Activated naive CD4-positive, alpha-beta T cell treated with anti-CD3 and anti-CD28 coated beads, Interleukin-2, amount 10 ng/mL, durations not matched to agents 7 days and 5 days (primary cell): ENCODE measurements at places on chromosomes 5 and 9.

GRCh38 chr9:129810788-129811187, 7.8 kb downstream of the TOR1B start:
- no peak overlapping the region for H3K4me3 ChIP-seq
- no peak for DNase-seq
- H3K27ac ChIP-seq, result no peak overlapping the region
- H3K4me1 ChIP-seq, result peaks cover 17% of the 10 kb centered on the region

DNA sequence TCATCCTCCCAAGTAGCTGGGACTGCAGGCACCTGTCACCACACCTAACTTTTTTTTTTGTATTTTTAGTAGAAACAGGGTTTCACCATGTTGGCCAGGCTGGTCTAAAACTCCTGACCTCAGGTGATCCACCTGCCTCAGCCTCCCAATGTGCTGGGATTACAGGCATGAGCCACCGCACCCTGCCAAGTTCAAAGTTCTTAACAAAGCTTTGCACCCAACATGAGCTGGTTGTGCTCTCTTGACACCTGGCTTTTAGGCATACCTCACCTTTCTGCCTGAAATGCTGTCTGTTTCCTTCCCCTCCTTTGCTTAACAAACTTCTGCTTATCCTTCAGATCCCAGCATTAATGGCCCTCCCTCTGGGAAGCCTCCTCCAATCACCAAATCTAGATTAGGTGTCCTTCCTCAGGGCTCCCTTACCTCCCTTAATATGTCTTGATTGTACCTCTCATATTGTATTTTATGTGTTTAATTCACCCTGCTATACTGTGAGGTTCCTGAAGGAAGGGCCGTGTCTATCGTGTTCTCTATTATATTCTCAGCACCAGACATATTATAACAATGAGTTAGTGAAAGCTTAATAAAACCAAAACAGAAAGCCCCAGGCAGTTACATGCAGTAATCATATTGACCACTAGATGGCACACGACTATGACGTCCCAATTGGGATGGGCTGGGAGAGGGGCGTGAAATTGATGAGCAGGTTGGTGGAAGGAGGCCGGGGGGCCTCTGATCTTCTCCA, 62.9 kb upstream of the PPARGC1B start:
- DNase-seq, result peak; percentile 47
- no peak overlapping the region for H3K27ac ChIP-seq
- no peaks in the 10 kb centered on the region for H3K4me1 ChIP-seq
- H3K36me3 ChIP-seq, result no peaks in the 10 kb centered on the region
- H3K27me3 ChIP-seq, result peaks cover 4% of the 10 kb centered on the region

- DNase-seq, result no peak
- no peaks in the 10 kb centered on the region for H3K4me1 ChIP-seq
- H3K36me3 ChIP-seq, result no peaks in the 10 kb centered on the region
- H3K27me3 ChIP-seq, result no peaks in the 10 kb centered on the region
These were observed 477.1 kb upstream of the SMC2 start for GRCh38 chr9:103617046-103617445.

GRCh38 chr5:131541071-131541470, 94.0 kb downstream of the RAPGEF6 start:
- H3K36me3 ChIP-seq, result peaks cover 59% of the 10 kb centered on the region
- no peak overlapping the region for H3K4me3 ChIP-seq
- H3K27me3 ChIP-seq, result no peaks in the 10 kb centered on the region
- DNase-seq, result no peak
- H3K27ac ChIP-seq, result no peak overlapping the region
